Activated CD4-positive, alpha-beta T cell treated with anti-CD3 and anti-CD28 coated beads, Interleukin-2, amount 10 ng/mL, durations not matched to agents 7 days and 5 days (primary cell): ENCODE measurements at places on chromosomes 2 and 18.

- no peak for DNase-seq
These were observed 53.7 kb upstream of the SLC4A10 start for GRCh38 chr2:161570424-161571050.

GRCh38 chr2:144424559-144425240 is 95.2 kb downstream of the ZEB2 start:
- no peak for DNase-seq

DNA sequence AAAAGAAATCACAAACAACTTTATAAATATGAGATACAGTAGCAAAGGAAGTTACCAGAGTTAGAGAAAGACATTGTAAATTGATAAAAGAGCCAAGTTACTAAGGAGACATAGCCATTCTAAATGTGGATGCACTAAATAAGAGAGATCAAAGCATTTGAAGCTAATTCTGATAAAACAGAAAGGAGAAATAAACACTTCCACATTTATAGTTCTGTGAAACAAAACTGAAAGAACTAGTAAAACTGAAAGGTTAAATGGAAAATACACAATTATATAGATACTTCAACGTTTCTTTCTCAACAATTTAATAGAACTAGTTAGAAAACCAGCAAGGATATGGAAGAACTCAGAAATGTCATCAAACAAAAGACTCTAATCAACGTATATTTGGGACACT is 309.0 kb upstream of the CDH2 start:
- no peak for DNase-seq

- DNase-seq = no peak
These were observed 1.3 kb downstream of the SPIRE1 start for GRCh38 chr18:12656605-12656937.

GRCh38 chr2:30257266-30258214 is 26.2 kb downstream of the LBH start:
- peak; percentile 56 for DNase-seq

- DNase-seq = no peak
These were observed 19.1 kb downstream of the TRAK2 start for GRCh38 chr2:201432038-201432620.

GRCh38 chr2:19722531-19722971 is 179.2 kb downstream of the TTC32 start:
- DNase-seq = no peak

DNA sequence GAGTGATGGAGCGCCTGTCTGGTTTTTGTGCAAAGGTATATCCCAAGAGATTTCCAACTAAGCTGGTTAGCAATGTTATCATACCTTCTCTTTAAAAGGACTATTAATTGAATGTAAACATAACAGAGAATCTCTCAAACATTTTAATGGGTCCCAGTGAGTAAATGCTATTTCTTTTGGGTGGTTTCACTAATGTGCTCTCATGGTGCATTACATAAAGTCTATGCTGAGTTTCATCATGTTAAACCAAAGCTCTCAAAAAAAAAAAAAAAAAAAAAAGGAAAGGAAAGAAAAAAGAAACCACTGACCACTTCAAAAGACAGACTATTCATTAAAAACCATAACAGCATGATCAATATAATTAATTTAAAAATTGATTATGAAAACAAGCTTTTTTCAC is 119.1 kb upstream of the SCN1A start:
- DNase-seq = no peak

DNA sequence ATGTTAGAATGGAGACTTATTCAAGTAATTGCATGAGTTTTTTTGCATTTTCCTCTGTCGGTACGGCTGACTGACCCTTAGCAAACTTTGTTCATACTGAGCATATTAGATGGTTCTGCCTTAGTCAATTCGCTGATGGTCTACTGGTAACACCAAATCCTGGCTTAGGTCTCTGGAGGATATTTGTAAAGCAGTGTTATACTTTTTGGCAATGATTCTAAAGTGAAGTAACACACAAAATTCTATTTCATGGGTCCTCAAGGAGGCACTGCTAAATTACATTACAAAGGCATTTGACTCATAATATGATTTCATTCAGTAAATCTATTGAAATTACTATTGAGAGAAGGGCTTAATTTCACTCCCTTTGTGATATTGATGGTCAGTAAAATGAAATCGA is 246.8 kb upstream of the RASGRP3 start:
- no peak for DNase-seq

DNA sequence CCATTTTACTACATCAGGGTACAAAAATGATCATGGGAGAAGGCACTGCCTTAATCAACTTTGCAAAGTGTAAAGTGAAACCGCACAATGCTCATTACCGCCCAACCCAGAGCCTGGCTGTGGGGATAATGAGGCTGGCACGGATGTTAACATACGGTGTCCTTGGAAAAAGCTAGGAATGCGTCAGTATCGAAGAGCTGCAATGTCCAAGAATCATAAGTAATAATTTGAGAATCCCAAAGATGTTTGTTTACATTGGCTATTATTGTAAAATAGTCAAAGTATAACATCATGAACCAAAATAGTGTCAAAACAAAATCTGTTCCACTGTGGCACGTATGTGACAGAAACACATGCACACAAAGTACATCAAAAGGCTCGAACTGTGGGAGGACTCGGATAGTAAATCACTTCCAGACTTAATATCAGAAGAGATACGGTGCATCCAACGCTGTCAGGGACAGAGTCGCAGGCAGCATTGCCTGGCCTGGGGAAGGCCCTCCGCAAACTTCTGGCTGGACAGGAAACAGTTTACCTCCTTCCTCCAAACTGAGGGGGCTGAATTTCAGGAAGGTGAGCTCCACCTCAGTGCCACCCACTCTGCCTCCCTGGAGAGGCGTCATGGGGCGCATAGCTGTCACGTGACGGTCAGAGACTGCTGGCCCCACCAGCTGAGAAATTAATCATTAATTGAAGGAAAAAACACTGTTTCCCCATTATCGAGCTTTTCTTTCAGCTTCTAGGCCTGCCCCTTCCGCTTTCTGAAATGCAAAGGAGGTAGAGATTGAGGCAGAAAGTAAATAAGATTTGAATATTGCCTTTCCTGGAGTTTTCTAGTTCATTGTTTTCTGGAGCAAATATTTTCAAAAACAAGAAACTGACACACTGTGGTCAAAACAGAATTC is 1.8 kb upstream of the ID2 start:
- DNase-seq = peak; percentile 12

DNA sequence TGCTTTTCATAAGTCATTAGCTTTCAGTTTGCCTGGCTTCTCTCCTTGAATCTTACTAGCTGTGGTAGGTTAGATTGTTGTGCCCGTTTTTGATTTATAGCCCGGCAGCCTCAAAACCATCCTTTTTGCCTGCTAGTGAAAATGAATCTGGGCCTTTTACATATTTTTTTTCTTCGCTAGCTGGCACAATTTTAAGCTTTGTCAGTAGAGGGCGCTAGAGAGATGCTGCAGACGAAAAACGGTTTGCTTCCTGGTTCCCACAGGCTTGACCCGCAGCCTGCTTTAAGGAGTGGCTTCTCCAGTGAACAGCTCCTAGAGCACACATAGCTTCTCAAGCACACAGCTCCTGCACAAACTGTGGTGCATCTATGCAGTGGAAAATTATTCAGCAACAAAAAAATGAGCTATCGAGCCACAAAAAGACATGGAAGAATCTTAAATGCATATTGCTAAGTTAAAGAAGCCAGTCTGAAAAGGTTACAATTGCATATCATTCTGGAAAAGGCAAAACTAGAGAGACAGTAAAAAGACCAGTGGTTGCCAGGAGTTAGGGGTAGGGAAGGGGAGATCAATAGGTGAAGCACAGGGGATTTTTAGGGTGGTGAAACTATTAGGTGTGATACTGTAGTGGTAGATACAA is 47.9 kb downstream of the E2F6 start:
- no peak for DNase-seq

- DNase-seq = no peak
These were observed 105.6 kb downstream of the AFF3 start for GRCh38 chr2:100036793-100037192.

DNA sequence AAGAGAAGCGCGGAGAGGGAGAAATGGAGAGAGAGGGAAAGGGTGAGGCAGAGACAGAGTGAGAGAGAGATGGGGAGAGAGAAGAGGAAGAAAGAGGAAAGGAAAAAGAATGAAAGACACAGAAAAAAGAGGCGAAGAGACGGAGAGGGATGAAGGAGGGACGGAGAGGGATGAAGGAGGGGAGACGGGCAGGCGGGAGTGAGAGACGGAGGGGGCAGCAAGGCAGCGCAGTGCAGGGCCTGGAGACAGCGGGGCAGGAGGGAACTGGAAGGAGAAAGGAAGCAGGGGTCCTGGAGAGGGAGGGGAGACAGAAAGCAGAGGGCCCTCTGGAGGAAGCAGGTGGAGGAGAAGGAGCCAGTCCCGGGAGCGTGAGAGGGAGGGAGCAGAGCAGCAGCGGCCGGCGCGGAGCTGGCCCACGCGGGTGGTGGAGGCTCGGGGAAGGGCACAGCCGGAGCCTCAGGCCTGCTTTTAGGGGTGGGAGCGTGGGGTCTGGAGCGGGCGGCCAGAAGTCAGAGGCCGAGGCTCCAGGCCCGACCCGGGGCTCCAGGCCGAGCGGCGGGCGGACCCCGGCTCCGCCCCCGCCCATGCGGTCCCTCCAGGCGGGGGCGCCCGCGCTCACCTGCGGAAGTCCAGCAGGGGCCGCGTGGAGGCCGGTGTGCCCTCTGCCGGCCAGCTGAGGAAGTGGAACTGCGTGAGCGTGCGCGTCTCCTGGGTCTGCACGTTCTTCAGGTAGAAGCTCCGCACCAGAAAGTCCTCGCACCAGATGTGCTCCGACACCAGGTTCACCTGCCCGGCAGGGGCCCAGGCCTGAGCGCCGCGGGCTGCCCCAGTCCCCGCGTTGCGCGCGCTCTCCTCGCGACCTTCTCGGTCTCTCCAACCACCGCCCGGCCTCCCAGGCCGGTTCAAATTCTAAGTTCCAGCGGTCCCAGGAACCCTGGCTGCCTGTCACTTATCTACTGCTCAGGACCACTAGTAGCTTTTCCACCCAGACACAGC is 14.5 kb downstream of the PTPRN start:
- DNase-seq = peak; percentile 88

- no peak for DNase-seq
These were observed 41.6 kb downstream of the SH3RF3 start for GRCh38 chr2:109170645-109171044.

- no peak for DNase-seq
These were observed 7.6 kb upstream of the OTOS start for GRCh38 chr2:240147911-240148587.

- no peak for DNase-seq
These were observed 422.0 kb upstream of the ZEB2 start for GRCh38 chr2:144941743-144942488.

- DNase-seq = no peak
These were observed 84.1 kb downstream of the RBMS1 start for GRCh38 chr2:160409480-160409879.

GRCh38 chr18:1760901-1761300 is 810.4 kb downstream of the METTL4 start:
- DNase-seq = no peak

GRCh38 chr18:54173980-54174630 is 50.4 kb downstream of the MBD2 start:
- no peak for DNase-seq

GRCh38 chr18:49988101-49988500 is 174.8 kb upstream of the ACAA2 start:
- DNase-seq = no peak

DNA sequence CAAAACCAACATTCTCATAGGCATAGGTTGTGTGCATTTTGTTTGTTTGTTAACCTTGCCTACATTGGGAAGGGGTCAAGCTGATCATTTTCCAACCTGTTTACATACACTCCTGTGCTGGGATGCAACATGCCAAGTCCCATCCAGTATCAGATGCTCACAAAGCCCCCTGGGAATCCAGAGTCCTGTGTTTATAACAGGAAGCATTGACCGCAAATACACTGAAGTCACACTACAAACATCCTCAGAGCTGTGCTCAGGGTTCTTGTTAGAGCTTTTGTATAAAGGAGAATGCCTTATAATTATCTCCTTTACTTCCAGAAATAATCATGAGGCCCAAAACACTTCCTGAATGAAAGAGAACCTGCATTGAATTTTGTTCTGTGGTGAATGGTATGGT is 488.7 kb upstream of the TCF4 start:
- no peak for DNase-seq

DNA sequence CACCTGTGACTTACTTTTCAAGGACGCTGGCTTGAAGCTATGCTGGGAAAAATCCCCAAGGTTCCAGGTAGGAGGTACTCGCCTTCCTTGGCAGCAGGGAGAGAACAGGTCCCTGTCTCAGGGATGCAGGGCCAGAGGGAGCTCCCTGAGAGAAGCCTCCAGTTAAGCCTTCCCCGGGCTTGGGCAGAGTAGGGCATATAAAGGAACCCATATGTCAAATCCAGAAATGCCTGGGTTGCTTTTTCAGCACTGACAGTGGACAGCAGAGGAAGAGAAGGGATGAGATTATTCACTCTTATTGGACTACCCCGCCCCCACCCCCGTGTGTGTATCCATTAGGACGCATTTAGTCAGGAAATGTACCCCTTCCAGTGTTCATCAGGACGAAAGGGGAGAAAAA is 89.3 kb upstream of the TEX51 start:
- DNase-seq = no peak

DNA sequence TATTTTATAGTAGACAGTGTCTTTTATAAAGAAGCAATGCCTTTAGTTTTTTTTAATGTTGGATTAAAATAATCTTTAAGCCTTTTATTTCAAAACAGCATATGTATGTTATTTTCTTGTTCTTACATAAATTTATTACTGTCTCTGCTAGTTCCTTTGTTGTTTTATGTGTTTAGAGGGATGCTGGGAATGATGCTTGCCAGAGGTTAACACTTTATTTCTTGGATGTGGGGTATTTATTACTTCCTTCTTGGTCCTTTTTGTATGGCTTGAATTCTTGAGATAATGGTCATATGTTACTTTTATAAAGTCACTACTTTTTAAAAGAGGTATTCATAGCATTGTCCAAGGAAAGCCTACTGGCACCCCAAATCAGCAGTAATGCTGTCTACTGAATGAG is 63.1 kb downstream of the ANKRD12 start:
- DNase-seq = no peak

DNA sequence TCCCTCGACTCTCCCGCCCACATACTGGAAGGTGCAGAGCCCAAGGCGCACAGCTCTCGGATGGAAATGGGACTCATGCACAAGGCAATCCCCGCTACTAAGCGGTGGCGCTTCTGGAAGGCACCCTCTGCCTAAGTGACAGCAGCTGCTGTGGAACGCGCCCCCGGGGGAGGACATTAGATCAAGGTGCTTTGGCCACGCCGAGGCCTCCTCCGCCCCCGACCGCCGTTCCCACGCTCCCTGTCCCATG is 202 bp downstream of the MCEE start:
- DNase-seq = no peak

GRCh38 chr2:44100351-44100750 is 68.3 kb upstream of the PPM1B start:
- no peak for DNase-seq

- no peak for DNase-seq
These were observed 93.3 kb downstream of the HNRNPLL start for GRCh38 chr2:38509314-38509946.

DNA sequence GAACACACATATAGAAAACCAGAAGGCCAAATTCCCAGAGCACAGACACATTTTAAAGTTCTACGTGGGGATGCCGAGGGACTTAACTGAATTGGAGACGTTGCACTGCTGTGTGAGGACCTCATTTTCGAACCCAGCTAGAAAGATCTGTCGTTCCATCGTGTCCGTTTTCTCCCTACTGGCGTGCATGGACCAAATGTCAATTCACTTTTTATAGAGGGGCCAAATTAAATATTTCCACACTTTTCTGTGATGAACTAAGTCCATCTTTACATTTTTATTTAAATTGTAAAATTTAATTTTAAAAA is 692 bp upstream of the TSHZ1 start:
- DNase-seq = peak; percentile 28

GRCh38 chr18:56285387-56286065 is 352.9 kb downstream of the TXNL1 start:
- no peak for DNase-seq

GRCh38 chr18:41145516-41145915 is 809.5 kb upstream of the PIK3C3 start:
- no peak for DNase-seq
